ENCODE measurements at places on chromosomes 4 and X.

DNA sequence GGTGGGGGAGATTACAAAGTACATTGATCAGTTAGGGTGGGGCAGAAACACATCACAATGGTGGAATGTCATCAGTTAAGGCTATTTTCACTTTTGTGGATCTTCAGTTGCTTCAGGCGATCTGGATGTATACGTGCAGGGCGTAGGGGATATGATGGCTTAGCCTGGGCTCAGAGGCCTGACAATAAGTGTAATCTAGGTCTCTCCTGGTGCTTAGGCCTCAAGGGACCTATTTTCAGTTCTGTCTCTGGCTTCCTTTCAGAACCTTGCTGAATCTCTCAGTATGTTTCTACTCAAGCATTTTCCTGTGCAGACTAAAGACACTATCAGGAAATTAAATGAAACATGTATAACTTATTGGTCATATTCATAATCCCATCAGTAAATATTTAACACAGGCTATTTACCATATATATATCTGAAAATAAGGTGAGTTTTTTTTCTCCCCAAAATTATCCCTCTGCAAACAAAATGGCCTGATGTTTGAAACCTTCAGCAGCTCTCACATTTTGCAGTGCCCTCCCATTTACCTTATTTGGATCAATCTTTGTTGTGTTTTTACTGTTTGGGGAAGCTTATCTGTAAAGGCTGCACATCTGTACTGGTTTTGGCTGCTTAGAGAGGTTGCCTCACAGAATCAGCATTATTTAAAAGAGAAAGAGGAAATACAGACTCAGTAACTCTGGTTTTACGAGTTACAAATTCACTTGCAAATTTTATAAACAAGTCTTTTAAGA lies 2.3 kb upstream of the ZCCHC4 start:
- no peak for DNase-seq

GRCh38 chr4:26237916-26238315 lies 82.9 kb upstream of the RBPJ start:
- no peak for DNase-seq

GRCh38 chrX:130878350-130879341 lies 24.4 kb downstream of the ENOX2 start:
- DNase-seq: no peak

GRCh38 chr4:4506961-4507360 lies 34.9 kb downstream of the STX18 start:
- no peak for DNase-seq

DNA sequence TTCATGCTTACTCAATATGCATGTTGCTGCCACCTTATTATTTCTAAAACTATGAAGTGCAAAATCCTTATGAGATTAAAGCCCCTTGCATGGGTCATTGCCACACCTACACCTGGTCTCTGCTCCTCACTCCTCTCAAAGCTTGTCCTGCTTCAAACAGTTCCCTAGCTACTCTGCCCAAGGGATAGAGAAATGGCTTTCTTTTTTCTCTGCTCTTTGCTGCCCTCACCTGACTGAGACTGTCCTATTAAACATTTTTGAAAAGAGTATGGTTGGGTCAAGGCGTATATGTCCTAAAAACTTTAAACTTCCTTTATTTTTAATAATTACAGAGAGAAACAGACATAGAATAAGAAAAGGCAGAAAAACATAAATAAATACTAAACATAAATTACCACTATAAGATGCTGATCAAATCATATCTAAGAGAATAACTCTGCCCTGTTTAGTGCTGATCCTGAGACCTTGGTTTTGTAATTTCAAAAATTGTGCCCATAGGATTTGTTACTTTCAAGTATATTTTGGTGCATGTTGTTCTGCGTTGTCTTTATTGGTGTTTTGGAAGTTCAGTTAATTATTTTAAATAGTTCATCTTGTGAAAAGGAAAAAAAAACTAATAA lies 704.9 kb upstream of the PABPC4L start:
- DNase-seq: no peak

DNA sequence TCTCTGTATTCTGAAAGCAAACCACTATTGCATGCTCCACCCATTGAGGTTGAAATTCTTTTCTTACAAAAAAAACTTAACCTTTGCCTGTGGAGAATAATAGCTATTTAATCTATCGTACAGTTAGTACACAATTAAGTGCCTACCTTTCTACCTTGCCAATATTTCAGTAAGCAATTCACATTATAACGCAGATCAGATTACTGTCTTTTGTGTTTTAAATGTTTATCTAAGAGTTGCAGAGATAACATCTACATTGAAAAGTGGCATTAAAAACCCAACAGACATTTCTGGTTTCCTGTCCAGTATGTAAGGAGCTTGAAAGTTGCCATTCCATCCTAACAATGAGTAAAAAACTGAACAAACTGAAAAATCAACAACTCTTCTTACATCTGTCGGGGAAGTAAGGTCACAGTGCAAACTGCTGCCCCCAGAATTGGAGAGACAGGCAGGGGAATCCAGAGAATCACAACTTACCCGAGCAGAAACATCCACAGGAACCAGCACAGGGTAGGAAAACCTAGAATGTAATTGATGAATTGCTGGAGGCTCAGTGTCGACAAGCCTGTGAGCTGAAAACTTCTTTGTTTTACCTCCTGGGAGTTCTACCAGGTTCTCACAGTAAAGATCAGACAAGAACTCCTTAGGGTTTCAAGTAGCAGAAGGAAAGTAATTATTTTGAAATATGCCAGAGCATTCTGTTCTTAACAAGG lies 27.3 kb upstream of the ACSL4 start:
- no peak for DNase-seq

GRCh38 chr4:174873931-174874330 lies 44.2 kb upstream of the ADAM29 start:
- no peak for DNase-seq
